ENCODE measurements at places on chromosomes 11 and 22.

GRCh38 chr11:86669424-86669823 is 3.0 kb downstream of the ME3 start:
- no peak for DNase-seq

DNA sequence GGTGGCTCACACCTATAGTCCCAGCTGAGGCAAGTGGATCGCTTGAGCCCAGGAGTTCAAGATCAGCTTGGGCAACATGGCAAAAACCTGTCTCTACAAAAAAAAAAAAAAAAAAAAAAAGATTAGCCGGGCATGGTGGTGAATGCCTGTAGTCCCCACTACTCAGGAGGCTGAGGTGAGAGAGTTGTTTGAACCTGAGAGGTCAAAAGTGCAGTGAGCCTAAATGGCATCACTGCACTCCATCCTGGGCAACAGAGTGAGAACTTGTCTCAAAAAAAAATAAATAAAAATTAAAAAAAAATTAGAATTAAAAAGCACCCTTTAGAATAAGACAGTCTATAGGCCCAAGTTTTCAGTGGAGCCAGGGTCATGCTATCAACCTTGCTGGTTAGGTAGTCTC is 95.5 kb downstream of the PDHX start:
- DNase-seq: no peak

DNA sequence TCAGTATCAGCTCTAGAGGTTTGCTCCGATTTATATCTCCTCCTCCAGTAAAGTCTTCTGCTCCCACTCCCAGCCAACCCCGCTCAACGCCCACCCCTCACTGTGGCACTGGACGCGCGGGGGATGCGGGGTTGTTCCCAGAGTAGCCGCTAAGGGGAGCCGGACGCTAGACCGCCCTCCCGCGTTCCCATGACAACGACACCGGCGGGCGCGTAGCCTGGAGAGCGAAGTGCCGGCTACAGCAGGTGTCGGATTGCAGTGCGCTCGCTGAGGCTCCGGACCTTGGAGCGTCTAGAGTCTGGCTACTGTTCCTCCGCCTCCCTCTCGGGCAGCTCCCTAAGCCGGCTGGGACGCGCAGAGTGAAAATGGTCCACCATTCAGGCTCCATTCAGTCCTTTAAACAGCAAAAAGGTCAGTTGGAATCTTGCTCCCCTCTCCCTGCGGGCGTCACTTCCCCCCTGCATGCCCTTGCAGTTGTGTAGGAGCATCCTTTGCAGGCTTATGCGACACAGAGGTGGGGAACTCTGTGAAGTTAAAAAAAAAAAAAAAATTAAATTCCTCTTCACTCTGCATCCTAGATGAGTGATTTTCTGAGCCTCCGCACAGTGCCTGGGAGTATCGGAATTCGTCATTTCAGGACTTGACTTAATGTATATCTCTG is at the start of gene ANO3:
Gene ANO3, plus strand, starts transcription at position 220 of the 661 bp plus-strand sequence. Its CDS starts 146 bp downstream, at position 366.
- DNase-seq: peak; percentile 88

DNA sequence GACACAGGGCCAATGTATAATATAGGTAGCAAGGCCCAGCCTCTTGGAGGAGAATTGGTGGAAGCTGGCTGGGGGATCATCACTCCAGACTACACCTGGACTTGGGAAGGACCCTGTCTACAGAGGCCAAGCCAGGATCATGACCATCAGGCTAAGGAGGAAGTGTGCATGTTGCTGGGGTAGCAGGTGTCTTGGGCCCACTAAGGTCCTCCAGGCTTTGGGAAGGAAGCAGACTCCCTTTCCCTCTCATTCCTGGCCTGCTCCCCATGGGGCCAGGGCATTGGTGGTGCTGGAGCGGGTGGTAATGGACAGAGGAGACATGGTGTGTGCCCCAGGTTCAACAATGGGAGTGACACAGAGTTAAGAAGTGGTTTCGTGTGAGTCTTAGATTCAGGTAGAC is 16.0 kb upstream of the TUB start:
- peak; percentile 11 for DNase-seq

DNA sequence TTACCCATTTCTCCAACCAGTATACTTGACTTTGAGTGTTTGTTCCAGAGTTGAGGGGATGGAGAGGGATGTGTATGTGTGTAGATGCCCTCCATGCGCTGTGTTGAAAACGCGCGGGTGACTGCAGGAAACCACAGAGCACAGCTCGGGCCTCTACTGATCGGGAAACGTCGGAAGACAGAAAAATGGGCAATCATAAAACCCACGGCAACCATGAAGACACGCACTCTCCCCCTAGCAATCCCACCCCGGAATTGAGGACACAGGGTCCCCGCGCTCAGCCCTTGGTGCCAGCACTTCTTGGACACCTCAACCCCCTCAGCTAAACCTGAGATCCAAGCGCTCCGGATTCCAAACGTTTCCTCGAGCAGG is 251 bp upstream of the UQCC3 start:
- DNase-seq: peak; percentile 41

DNA sequence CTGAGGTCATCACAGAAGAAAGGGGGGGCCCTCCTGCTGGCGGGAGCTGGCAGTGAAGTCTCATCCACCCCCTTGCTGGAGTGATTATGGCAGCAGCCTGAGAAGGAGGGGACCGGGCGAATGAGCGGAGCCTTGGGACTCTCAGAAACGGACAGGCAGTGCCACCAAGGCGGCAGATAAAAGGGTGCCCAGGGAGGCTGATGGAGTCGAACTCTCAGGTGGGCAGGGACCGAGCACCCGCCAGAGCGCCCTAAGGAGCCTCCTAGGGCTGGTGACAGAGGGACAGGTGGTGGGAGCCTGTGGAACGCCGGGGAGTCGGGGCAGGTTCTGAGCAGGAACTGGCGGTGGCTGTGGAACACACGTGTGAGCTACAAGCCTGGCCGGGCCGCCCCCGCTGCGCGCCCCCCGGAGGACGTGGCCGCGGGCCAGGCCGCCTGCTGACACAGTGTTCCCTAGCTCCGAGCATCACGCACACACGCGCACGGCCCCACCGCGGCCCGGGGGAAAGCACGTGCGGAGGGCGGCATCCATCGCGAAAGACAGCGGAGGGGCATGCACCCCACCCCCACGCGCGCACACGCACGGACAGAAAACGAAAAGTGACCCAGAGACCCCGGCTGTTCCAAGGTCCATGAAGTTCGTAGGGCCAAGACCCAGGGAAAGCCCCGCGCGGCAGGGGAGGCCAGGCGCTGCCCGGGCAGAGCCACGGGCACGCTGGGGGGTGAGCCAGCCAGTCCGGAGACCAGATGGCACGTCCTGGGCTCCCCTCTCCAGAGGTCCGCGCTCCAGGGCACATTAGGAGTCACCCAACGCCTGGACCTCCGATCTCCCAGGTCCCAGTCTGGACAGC is 1.0 kb downstream of the VWCE start:
- peak; percentile 57 for DNase-seq

- no peak for DNase-seq
Measured at GRCh38 chr11:68191661-68192579, 21.2 kb downstream of the KMT5B start.

- DNase-seq: no peak
Measured at GRCh38 chr22:46069521-46070214, 80.7 kb upstream of the PPARA start.

GRCh38 chr11:75955443-75955842 is 140.4 kb downstream of the UVRAG start:
- DNase-seq: no peak

DNA sequence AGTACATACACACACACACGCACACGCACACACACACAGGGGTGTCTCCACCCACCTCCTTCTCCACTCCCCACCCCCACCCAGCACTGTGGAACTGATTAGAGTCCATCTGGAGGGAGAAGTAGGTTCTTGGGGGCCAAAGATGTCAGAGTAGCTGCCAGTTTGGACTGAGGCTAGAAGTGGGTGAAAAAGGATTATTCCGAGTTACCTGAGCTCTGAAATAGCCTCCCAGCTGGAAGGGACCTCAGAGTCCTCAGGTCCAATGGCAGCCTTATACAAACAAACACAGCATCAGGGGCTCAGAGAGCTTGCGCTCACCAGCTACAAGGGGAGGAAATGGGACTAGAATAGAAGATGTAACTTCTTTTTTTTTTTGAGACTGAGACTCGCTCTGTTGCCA is 20.8 kb downstream of the IL10RA start:
- no peak for DNase-seq

GRCh38 chr22:35377735-35378134 is 3.2 kb upstream of the HMOX1 start:
- no peak for DNase-seq

- DNase-seq: no peak
Measured at GRCh38 chr22:46862418-46863324, 100.2 kb downstream of the TBC1D22A start.

- DNase-seq: no peak
Measured at GRCh38 chr11:17986007-17986710, 26.7 kb downstream of the SERGEF start.

GRCh38 chr11:102177126-102177525 is 66.9 kb downstream of the YAP1 start:
- no peak for DNase-seq

DNA sequence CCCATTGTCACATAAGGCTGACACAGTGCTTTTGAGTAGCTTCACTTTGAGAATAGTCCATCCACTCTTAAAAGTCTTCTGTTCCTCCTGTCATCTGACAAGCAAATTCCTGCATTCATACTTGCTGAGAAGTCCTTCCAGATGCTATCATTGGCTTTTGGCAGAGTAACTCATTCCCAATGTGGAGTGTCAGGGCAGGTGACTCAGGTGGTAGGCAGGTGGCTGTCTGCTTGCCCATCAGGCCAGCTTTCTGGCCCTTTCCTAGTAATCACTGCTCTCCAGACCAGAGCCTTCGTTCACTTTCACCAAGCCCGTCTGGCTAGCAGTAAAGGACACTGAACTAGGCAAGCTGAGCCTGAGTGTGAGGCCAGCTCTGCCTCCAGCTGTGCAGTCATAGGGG is 162.5 kb upstream of the CCDC90B start:
- DNase-seq: no peak

- no peak for DNase-seq
Measured at GRCh38 chr11:92226331-92227229, 2.0 kb downstream of the FAT3 start.

GRCh38 chr11:31656051-31656450 is 146.5 kb downstream of the ELP4 start:
- DNase-seq: no peak

All from H1 (cell line).